ENCODE measurements at places on chromosomes 16 and 17.

DNA sequence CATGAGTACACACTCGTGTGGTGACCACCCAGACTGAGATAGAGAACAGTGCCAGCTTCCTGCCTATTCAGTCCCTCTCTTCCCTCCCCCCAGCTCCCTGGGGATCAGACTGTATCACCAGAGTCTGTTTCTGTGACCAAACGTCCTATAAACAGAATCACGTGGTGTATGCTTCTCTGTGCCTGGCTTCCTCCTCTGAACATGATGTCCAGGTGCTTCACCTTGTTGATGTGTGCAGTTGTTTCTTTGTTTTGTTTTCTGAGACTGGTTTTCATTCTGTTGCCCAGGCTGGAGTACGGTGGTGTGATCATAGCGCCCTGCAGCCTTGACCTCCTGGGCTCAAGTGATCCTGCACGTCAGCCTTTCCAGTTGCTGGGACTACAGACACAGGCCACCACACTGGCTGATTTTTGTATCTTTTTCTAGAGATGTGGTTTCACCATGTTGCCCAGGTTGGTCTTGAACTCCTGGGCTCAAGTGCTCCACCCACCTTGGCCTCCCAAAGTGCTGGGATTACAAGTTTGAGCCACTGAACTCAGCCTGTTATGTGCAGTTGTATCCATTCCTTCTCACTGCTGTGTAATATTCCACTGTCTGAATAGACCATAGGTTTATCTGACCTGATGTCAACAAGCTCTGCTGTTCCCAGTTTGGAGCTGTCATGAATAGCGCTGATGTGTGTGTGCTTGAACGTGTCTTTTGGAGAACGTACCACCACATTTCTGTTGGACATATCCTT lies 28.9 kb upstream of the PRM1 start:
- DNase-seq: no peak

DNA sequence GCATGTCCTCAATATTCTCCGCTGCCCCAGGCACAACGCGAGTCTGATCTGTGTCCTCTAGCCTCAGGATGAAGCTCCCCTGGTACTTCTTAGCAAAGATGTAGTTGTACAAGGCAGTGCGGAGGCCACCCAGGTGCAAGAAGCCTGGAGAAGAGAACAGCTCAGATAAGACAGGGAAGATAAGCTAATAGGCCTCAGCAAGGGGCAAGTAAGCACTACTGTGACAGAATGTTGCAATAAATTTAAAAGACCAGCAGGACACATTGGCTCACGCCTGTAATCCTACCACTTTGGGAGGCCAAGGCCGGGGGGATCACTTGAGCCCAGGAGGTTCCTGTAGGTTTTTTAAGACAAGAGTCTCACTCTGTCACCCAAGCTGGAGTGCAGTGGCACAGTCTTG lies 5.0 kb downstream of the EARS2 start:
- no peak for DNase-seq

DNA sequence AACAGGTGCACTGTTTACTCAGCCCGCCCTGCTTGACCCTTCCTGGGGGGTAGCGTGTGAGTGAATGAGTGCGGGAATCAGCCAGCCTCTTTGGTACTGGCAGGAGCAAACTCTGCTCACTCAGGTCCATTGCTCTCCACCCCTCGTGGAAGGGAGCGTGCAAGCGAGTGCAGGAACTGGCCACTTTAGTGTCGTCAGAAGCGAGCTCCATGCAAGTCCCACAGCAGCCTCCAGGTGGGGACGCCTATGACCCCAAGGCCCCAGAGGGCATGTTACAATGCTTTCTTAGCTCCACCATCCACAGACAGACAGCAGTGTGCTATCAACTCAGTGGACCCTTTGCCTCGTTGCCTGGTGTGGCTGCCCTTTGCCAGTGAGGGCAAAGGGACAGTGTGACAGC lies 1025.1 kb upstream of the CDH8 start:
- DNase-seq: no peak

DNA sequence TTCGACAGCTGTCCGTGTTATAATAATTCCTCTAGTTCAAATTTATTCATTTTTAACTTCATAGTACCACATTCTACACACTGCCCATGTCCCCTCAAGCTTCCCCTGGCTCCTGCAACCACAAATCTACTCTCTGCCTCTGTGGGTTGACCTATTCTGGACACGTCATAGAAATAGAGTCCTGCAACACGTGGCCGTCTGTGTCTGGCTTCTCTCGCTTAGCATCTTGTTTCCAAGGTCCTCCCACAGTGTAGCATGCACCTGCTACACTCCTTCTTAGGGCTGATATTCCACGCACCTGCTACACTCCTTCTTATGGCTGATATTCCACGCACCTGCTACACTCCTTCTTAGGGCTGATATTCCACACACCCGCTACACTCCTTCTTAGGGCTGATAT lies 16.5 kb downstream of the SCGB1C2 start:
- DNase-seq: no peak

DNA sequence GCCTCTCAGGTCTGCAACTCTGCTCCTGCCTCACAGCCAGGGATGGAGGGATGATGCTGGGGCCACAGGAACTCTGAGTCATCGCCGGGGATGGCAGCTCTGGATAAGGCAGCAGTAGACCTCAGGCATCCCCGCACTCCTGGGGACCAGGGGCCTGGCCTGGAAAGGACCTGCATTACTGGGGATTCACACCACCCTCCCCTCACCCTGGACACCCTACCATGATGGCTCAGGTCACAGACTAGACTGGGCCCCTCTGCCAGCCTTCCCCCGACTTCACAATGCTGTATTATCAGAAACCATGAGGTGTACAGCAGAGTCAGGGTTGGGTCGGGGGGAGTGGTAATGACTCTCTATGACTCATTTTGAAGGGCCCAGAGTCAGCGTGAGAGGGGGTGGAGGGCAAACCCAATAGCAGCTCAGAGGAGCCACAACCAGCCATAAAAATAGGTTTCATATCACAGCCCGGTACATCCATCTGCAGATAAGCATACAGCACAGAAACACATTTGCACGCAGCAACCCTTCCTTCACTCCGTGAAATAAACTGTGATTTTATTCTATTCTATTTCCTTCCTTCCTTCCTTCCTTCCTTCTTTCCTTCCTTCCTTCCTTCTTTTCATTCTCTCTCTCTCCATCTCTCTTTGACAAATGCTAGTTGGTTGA lies 28.8 kb downstream of the DYNLRB2 start:
- DNase-seq: no peak

DNA sequence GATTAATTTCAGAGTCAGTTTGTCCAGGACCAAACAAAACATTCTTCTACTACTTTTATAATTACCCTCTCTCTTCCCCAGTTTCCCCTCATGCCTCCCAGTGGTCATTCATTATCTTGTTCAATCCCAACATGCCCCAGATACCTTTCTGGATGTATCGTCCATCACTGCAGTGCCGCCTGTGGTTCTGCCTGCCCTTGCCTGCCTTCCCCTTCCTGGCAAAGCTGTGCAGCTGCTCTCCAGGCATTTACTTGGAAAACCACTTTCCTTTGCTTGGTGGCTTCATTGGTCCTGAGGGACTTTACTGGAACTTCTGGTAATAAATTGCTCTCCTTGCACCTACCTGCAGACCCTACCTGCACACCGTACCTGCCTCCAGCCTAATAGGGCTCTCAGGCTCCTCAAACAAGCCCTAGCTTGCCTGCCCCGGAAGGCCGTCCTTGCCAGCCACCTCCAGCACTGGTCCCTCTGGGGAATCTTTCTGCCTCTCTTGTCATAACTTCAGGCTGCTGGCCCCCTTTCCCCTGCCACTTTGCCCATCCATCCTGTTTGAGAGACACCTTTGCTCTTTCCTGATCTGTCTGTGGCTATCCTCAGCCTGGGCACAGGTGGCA lies 19.5 kb upstream of the MSI2 start:
- DNase-seq: no peak

GRCh38 chr16:64687786-64688185 lies 434.1 kb downstream of the CDH11 start:
- DNase-seq: no peak

DNA sequence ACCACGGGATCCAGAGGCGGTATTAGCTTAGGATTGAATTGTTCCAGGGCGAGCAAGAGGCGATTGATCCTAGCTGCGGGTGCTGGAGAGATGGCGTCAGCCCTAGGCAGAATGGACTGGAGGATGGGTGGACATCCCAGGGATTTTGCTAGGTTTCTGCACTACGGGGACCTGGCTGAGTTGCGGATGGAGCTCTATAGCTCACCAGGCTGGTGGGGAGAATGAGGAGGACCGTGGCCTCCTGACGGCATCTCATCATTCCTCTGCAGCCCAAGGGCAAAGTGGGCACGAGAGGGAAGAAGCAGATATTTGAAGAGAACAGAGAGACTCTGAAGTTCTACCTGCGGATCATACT lies 614 bp downstream of the TMEM208 start:
- DNase-seq: no peak

GRCh38 chr17:31469959-31470358 lies 78.5 kb downstream of the RAB11FIP4 start:
- DNase-seq: no peak

GRCh38 chr17:77245162-77245926 lies 104.6 kb downstream of the SEC14L1 start:
- DNase-seq: no peak

- no peak for DNase-seq
Observed at GRCh38 chr17:57574040-57574513, 171.0 kb downstream of the CCDC182 start.

GRCh38 chr17:77548967-77549366 lies 408.2 kb downstream of the SEC14L1 start:
- DNase-seq: no peak

- no peak for DNase-seq
Observed at GRCh38 chr17:60333628-60334031, 58.3 kb downstream of the USP32 start.

GRCh38 chr17:66840061-66840460 lies 5.1 kb downstream of the CACNG5 start:
- no peak for DNase-seq
